ENCODE measurements at places on chromosomes 2 and 18. TPM values are rescaled to one million over a fixed set of nuclear protein-coding genes. Genes with fewer than 3 reads are reported as not detected.
A peak's percentile ranks its signal among the peaks of the same experiment; 100 is the strongest.

DNA sequence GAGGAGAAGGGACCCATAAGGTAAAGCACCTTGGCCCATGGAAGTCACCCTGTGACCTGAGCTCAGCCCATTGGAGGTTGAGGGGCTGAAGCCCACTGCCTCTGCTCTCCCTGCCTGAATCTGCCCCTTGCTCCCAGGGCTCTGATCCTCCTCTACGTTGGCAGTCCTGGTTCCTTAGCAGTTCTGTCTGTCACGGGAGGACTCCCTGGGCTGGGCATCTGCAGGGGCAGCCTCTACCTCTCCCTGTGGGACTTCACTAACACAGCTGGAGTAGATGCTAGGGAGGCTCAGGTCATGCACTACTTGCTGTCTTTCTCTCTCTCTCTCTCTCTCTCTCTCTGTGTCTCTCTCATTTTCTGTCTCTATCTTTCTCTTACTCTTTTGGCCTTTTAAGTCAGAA, 8.7 kb downstream of the GYPC start:
- DNase-seq: no peak

GRCh38 chr2:27441958-27442919, at the start of gene KRTCAP3:
TSS of gene KRTCAP3 (plus strand) at chr2:27442381. CDS start at chr2:27442413, 32 bp downstream.
- DNase-seq: peak; percentile 57

Gene MOGAT1
- not detected for total RNA-seq

DNA sequence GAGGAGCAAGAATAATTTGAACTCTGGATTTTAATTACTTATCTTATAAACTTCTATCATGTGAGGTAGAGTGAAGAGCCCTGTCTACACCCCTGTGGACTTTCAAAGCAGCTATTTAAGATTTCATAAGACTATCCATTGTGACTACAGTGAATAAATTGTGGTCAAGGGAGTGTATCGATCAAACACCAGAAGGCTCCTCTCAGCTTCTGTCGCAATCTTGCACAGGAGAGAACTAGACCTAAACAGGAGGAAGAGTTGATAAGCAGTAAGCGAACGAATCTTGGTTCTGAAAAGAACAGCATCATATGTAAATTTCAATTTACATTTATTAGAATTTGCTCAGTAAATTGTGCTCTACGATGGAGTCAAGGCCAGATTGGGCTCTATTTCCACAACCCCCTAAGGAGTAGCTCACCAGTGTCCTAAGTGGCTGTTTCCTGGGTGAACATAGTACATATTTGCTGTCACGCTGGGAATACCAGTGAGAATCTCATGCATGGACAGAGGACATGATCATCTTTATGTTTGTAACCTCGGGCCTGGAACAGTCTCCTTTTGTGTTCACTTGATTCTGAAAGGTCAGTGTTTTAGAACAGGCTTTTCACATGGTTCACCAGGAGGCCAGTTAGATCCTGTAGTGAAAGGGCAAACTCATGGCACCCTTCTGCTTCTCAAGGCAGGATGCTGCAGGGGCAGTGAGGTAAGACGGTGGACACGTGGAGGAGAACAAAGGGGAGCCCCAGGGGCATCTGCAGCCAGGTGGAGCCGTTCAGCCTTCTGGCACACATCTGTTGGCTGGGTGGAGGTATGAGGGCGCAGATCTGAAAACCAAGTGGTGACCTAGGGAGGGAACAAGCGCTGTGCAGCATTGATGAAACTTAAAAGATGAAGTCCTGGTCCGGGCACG, 33.3 kb downstream of the NPAS2 start:
- DNase-seq: no peak

Gene NAGK
- 132 TPM for total RNA-seq

DNA sequence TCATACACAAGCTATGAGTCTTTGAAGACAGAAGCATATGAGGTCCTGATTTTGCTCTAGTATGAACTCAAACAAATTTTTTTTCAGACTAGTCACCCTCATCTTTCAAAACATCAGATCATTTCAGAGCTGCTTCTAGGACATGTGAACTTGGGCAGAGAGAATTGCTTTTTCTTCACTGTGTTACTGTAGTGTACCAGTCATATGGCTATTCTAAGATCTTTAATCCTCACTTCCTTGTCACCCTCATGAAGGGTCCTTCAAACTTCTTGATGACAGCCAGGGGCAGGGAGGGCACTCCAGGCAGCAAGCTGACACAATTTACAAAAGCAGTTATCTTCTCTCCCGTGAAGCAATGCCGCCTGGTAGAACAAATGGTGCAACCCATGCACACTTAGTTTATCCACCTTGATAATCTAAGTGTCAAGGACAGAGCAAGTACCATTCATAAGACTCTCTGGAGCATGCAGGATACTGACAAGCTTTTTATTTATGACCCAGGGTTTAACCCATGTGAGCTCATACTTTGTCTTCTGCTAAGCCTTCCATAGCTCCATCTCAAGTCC, 200.6 kb downstream of the DPP10 start:
- DNase-seq: no peak
